Naive thymus-derived CD8-positive, alpha-beta T cell (primary cell): ENCODE measurements at places on chromosomes 5 and 9. TPM values are rescaled to one million over a fixed set of nuclear protein-coding genes. Genes with fewer than 3 reads are reported as not detected.

LCN15 gene
- not detected for polyA plus RNA-seq

DNA sequence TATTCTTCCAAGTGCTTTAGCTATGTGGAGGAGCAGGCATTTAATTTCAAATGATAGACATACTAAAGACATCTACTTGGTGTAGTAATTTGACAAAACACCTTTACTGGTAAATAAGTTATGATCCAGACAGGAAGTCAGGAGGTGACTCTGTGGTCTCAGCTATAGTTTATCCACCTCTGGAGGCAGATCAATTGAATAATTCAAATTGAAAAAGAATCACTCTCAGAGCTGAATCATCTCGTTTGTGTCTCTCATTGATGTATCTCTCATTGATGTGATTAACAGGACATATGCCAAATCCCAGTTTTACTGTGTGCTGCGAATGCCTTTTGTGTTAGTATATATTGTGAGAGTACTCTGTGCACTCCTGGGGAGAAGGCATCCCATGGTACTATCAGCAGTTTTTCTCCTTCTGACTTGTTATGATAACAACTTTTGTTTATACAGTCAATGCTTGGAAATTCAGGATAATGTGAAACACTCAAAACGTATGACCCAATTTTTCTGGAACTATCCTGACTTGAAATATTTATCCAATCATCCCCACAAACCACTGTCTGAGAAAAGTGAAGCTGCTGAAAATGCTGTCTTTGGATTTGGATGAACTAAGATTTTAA is 48.5 kb upstream of the DAB2 start:
- DNase-seq: no peak

PCDHGA5 gene
- not detected for polyA plus RNA-seq

GRCh38 chr9:21966140-21966851 is 27.9 kb downstream of the CDKN2A start:
- no peak for DNase-seq

- DNase-seq: no peak
Measured at GRCh38 chr5:142388696-142389095, 63.9 kb upstream of the SPRY4 start.

GRCh38 chr9:81722277-81722676 is 32.9 kb upstream of the TLE1 start:
- DNase-seq: no peak

DNA sequence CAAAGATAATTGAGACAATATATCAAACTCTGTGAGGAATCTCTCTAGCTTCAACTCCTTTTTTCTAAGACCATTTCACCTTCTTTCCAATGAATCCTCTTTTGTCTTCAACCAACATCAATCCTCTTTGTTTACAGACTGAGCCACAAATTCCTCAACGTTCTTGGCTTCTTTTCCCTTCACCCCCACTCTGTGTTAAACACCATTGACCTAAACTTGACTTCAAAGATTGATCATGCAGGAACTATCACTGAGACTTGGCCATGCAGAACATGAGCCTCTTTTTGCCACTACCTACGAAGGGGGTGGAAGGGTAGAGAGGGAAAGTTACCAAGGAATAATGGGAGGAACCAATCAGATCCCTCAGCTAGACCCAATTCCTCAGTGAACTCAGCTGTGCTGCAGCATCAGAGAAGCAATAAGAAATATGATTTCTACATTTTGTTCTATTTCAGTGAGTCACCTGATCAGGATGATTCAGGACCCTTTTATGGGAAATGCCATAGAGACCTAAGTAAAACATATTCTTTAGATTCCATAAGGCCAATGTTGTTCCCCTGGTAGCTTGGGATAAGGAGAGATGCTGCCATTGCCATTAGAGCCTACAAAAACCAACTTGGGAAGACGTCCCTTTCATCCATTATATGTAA is 187.7 kb upstream of the RGMB start:
- DNase-seq: no peak
